Stomach (tissue), 19 donors: ENCODE measurements at places on chromosomes 4 and X.

GRCh38 chr4:108116423-108117168 lies 52.1 kb downstream of the LEF1 start:
- DNase-seq: no peak

DNA sequence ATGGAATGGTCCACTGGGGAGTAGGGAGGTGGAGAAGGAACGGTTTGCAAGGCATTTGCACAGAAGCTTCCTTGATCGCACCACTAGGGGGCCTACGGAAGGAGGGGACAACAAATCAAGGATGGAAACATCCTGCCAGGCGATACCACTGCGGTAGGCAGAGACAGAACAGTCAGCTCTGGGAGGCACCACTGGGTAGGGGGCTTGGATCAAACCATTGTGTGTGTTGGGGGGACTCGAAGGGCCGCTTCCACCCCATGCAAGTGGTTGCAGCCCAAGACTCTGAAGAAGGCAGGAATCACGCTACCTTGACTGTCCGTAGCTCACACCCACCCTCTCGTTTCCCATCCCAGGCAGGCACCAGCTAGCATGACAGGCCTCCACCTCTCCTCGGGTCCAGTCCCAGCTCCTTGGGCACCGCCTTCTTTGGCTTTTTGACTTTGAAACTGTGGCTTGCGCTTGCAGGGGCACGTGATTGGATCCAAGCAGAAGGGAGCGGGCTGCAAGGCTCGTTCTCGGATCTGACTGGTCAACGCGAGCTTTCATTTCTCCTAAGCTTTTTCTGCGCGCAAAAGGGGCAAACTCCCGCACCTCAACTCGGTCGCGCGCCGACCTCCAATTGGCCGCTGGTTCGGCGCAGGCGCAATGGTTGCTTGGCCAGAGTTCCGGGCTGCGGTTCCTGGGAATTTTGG lies 28.4 kb downstream of the GAGE1 start:
- peak; percentile 27 for DNase-seq

GRCh38 chrX:139851730-139852129 lies 81.1 kb downstream of the ATP11C start:
- DNase-seq: no peak

DNA sequence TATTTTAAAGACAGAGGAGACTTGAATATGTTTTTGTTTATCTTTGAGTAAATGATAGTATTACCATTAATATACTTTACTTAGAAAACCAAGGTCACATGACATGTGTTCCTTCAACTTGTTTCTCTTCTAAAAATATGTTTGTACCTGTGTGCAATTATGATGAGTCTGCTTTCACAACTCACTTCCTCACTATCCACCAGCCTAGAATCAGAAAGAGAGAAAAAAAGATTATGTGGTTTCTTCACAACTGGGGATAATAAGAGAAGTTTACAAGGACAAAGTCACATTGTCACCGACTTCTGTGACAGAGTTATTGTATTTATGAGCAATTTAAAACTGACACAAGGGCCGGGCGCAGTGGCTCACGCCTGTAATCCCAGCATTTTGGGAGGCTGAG lies 1112.1 kb downstream of the RPA4 start:
- no peak for DNase-seq

- DNase-seq: no peak
These were observed 53.1 kb upstream of the HPGD start for GRCh38 chr4:174575436-174575835.

GRCh38 chrX:19514791-19515614 lies at the start of gene MAP3K15:
TSS of gene MAP3K15 (minus strand) at chrX:19515508. CDS start at chrX:19515261, 247 bp downstream.
- DNase-seq: peak; percentile 53

GRCh38 chr4:165788686-165789463 lies 84.2 kb upstream of the TLL1 start:
- peak; percentile 47 for DNase-seq

- no peak for DNase-seq
These were observed 622.9 kb downstream of the PCDH7 start for GRCh38 chr4:31343061-31343460.

DNA sequence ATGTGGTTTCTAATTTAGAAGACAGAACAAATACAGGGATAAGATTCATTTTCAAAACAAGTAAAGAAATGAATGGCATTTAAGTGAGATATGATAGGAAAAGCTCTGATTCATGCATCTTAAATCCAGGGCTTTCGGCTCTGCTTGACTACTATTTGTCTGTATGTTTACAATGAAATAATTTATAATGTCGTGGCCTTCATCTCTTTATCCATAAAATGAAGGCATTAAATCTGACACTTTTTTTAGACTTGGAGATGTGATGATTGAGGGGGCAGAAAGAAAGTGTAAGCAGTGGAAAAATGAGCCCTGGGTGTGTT lies 115.7 kb upstream of the KIT start:
- no peak for DNase-seq

GRCh38 chrX:25527596-25527995 lies 511.8 kb upstream of the ARX start:
- DNase-seq: no peak

GRCh38 chr4:76090241-76090691 lies 15.8 kb downstream of the ART3 start:
- no peak for DNase-seq

DNA sequence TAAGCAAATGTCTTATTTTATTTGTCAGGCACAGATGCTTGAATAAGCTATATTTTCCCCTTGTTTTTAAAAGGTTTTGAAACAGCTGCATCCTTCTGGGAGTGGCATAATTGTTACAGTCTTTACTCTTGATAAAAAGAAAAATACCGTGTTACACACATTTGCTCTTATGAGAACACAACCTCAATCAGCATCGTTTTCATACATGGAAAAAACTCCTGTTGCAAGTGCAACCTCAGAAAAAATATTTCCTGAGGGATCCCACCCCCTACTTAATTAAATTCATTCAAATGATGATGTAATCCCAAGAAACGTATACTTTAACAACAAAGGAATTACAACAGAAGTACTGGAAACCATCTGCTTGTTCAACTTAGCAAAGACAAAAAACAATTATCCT lies 58.6 kb downstream of the SMAD1 start:
- no peak for DNase-seq
